Inflammatory macrophage (primary cell): ENCODE measurements at places on chromosomes 4 and X.

DNA sequence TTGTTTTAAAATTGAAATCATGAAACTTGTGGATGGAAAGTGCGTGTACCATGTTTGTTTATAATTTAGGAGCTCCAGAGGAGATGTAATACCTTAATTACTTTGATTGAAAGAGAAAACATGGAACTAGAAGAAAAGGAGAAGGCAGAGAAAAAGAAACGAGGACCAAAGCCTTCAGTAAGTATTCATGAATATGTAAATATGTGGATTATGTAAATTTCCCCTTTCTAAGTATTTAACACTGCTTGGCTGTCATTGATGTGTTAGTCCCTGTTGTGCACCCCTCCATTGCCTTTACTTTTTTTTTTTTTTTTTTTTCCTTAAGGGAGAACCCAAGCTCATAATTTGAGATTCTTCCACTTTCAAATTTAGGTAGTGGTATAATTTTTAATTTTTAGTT is 36.4 kb downstream of the SMARCA5 start:
- no peak for DNase-seq

GRCh38 chr4:140738139-140738538 is 18.0 kb downstream of the TBC1D9 start:
- DNase-seq, result no peak

- DNase-seq, result no peak
Observed at GRCh38 chr4:5752376-5753184, 41.6 kb downstream of the EVC start.

DNA sequence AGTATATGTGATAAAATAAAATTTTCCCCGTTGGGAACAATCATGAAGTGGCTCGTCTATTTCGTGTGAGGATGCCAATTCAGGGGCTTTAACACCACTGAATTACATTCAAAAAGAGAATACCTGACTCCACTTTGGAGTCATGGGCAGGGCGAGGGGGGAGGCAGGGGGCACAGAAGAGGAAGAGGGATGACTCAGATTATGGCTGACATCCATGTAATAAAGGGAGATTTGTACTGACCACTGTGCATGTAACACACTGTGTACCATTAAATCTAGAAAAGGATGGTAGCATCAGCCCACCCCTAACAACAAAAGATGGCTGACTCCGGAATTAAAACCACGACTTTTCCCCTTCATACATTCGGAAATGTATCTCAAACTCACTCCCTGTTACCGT is 1.3 kb downstream of the SLC9A7 start:
- no peak for DNase-seq

DNA sequence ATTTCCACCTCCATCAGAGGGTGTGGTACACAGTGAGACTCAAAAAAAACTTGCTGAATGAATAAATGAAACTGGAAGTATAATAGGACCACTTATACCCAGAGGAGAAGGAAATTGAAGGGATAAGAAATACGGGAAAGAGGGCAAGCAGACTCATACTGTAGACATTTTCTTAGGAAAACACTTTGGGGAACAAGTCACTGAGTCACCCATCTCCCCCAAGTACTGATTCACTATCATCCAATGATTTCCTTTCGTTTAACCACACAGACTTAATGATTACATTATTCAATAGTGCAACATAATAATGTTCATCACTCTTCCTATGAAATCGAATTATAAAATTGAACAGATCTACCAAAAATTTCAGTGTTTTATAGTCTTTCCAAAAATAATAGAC is 97.1 kb downstream of the LDB2 start:
- no peak for DNase-seq

- DNase-seq, result no peak
Observed at GRCh38 chr4:101856149-101856548, 65.6 kb downstream of the BANK1 start.

GRCh38 chr4:39689970-39690369 is 8.0 kb upstream of the UBE2K start:
- DNase-seq, result no peak

- no peak for DNase-seq
Observed at GRCh38 chr4:70741867-70742658, 20.3 kb downstream of the RUFY3 start.

DNA sequence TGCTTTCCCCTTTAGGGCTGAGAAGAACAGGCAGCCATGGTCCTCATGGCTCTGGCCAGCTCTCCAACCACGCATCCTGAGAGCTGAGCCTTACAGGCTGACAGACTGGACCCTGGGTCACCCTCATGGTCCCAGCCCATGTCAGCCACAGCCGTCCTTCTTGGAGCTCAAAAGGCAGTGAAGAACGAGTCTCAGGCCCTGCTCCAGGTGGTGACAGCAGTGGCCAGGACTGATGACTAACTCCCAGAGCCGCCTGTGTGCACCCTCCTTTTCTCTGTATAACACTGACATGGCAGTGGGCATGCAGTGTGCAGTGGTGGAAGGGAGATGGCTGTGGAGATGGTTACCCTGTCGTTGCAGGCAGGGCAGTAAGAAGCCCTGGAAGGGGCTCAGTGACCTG is 10.3 kb upstream of the DUSP9 start:
- DNase-seq, result no peak

DNA sequence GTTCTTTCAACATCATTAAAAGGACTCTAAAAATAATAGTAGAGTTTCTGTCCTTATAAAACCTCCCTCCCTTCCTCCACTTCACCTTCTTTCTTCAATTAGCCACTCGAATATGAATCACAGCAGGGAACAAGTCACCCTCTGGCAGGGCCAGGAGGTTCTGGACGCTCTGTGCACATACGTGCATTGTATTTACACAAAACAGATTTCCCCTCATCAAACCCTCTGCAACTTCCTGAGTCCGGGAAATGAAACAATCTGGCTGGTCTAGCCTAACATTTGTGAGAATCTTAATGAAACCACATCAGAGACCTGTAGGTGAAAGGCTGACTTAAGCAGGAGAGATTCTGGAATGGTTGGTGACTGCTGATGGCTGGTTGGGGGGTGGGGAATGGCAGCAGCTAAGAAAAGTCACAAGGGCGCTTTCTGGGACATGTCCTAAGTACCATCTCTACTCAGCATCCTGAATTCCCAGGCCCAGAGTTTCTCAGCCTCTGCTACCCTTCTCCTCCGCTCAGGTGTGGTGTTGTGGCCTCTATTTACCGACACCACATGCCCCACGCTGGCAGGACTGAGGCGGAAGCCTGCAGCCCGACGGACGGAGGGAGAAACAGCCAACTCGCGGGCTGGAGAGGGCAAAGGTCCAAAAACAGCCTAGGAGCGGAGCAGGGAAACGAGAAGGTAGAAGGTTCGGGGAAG is 1.0 kb downstream of the ZDHHC9 start:
- DNase-seq, result no peak

GRCh38 chr4:147578051-147578476 is 39.1 kb upstream of the TMEM184C start:
- no peak for DNase-seq

GRCh38 chr4:174763454-174764104 is 65.5 kb downstream of the GLRA3 start:
- no peak for DNase-seq

DNA sequence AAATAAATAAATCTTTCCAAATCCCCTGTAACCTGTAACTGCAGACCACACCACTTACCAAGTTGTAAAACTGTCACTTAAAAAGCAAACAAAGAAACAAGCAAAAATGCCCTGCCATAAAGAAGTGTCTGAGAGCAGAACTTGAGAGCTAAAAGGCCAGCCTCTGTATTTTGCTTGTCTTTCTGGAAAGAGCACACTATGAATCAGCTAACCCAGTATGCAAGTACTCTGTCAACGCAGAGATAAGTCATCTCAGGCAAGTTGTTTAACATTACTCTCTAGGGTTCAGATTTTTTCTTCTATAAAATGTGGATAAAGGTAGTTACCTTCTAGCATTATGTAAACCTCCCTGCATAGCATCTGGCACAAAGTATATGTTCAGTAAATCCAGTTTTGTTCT is 134.8 kb downstream of the HS3ST1 start:
- no peak for DNase-seq

- DNase-seq, result no peak
Observed at GRCh38 chrX:94743478-94743877, 1069.5 kb downstream of the FAM133A start.

GRCh38 chr4:833156-833555 is 7.2 kb upstream of the CPLX1 start:
- DNase-seq, result peak; percentile 14

GRCh38 chr4:119664168-119664907 is 35.7 kb upstream of the PDE5A start:
- DNase-seq, result no peak

GRCh38 chr4:92175250-92175649 is 128.5 kb upstream of the GRID2 start:
- no peak for DNase-seq

DNA sequence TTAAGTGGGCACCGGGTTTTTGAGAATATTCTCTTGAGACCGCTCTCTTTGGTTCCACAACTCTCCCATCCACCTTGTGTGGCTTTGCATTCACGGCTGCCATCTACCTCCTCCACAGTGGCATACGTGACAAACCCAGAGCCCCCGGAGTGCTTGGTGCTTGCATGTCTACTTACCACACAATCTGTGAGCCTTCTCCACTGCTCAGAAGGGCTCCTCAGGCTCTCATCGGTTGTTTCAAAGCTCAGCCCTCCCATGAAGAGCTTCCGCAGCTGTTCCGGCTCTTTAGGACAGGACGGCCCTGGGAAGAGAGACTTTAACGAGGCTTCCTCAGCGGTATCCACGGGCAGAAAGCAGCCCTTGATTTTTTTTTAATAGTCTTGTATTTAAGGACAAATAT is 167.6 kb upstream of the ANK2 start:
- no peak for DNase-seq

DNA sequence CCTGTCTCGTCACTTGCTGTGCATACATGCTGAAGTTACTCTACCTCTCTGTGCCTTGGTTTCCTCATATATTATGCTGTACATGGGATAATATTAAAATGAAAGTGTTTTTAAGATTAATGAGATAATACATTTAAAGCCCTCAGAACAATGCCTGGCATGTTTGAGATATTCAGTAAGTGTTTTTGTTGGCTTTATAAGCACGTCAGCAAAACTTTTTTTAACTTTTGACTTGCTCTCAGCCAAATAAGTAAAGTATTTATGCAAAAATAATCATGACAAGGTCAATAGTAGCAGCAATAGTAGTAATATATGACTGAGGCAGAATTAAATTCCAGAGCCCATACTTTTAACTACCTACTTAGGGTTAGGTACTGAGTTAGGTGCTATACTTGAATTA is 29.2 kb downstream of the LIMCH1 start:
- no peak for DNase-seq

DNA sequence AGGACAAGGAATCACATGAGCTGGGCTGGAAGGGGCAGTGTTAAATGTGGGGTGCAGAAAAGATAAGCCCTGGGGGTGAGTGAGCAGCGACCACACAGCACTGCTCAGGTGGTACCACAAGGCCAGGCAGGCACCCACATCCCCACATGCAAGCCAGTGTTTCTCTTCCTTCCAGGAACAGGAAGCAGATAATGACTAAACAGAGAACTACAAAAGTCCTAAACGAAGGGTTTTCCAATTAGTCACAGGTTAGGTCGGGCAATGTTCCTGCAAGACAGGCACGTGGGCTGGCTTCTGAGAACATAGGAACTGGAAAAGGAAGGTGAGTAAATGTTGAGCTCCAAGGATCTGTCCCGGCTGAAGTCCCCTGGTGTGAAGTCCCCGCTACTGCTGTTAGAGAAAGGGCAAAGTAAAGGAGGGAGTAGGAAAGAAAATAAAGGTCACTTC is 19.5 kb downstream of the RELL1 start:
- DNase-seq, result peak; percentile 80
